ENCODE measurements at places on chromosomes 6 and 20. TPM values are rescaled to one million over a fixed set of nuclear protein-coding genes. Genes with fewer than 3 reads are reported as not detected.

GRCh38 chr20:23605867-23606651 is at the start of gene CST9:
TSS of gene CST9 (minus strand) at chr20:23605917. CDS start at chr20:23605864, 53 bp downstream.
- no peak for DNase-seq

GRCh38 chr20:31815408-31816188 is 3.6 kb upstream of the MYLK2 start:
- peak; percentile 73 for DNase-seq

DNA sequence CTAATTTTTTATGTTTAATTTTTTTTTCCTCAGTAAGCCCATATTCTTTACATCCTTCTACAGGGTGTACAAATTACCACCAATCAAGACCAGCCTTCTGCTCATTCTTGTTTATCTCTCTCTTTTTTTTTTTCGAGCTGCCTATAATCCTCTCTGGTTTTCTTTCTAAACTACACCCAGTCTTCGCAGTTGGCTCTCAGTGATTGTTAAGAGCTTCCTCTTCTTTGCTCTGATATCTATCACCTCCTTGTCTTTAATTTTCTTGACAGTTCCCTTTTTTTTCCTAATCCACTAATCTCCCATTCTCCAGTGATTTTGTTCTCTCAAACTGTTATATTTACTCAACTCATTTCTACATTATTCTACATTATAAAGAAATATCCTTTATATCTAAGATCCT is 38.5 kb upstream of the PTPRK start:
- no peak for DNase-seq

DNA sequence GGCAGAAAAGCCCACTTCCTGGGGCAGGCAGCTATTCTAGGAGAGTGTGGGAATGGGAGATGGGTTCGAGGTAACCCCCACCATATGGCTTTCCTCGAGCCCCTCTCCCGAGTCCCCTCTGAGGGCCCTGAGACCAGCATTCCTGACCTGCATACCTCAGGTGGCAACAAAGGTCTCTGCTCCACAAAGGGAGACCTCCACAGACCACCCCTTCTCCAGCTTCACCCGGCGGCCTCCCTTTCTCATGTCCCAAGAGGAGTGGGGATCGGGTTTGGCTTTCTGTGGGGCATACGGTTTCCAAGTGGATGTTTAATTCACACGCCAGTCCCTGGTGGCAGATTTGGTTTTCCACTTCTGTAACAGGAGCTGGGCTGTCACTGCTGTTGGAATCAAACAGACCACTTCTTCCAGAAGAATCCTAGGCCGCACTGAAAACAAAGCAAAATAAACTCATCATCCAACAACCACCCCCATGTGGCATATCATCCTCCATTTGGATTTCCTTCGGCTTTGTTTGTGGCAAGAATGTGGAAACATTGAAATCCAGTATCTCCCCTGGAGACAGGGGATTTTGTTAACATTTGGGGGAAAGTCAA is 83.2 kb downstream of the DLL1 start:
- DNase-seq, result no peak

- DNase-seq, result peak; percentile 59
Observed at GRCh38 chr20:3406481-3407039, 909 bp downstream of the DNAAF9 start.

- no peak for DNase-seq
Observed at GRCh38 chr6:33211136-33211535, 2.8 kb downstream of the RING1 start.

- DNase-seq, result no peak
Observed at GRCh38 chr6:23388086-23388783, 737.8 kb upstream of the NRSN1 start.

GRCh38 chr20:1298888-1299511 is 29.9 kb downstream of the SDCBP2 start:
- no peak for DNase-seq

- peak; percentile 71 for DNase-seq
Observed at GRCh38 chr6:116971959-116972358, 94.9 kb downstream of the RFX6 start.

- DNase-seq, result no peak
Observed at GRCh38 chr20:623704-624103, 13.6 kb upstream of the TCF15 start.

- no peak for DNase-seq
Observed at GRCh38 chr6:99933129-99933528, 60.9 kb downstream of the MCHR2 start.

DNA sequence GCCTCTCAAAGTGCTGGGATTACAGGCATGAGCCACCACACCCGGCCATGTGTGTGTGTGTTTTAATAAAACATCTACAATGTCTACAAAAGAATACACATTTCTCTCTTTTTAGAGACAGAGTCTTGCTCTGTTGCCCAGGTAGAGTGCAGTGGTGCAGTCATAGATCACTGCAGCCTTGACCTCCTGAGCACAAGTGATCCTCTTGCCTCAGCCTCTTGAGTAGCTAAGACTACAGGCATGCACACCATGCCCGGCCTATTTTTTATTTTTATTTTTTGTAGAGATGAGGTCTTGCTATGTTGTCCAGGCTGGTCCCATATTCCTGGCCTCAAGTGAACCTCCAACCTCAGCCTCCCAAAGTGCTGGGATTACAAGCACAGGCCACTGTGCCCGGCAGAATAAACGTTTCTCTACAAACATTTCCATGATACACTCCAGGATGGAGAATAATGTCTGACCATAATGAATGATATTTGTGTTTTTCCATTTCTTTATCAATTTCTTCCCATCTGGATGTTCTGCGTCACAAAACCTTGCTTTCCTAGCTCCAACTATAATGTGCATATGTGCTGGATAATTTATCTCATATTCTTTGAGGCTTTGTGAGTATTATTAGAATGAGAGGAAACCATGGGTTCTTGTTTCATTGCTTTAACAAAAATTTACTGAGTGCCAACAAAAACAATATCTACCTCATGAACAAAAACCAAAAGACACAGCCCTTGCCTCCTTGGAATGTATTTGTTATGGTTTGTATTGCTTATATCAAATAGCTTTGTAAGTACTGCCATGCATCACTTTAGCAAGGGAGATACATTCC is 28.6 kb upstream of the CCN2 start:
- no peak for DNase-seq

DNA sequence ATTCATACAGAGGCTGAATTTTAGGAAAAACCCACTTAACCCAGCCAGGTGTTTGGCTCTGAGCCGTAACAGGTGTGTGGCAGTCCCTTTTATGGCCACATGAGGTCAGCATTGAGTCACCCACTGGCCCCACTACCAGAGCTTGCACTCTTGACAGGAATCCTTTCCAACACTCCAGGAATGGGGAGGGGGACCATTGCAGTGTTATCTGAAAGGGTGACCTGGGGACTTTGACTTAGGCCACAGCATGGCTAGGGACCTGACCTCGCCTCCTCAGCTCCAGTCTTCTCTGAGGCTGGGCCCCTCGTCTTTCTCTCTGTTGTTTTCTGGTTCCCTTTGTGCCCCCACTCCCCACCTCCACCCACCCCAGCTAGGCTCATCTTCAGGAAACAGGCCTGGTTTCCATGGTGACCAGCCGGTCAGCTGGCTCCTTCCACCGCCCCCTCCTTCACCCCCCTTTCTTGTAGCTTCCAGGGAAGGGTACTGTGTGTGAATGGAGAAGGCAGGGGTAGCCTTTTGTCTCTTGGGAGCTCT is 2.1 kb upstream of the TMEM151B start:
- DNase-seq, result peak; percentile 58

GPLD1 gene
- 2.0 TPM for polyA plus RNA-seq

TRIM10 gene
- polyA plus RNA-seq, result 0.65 TPM

ELOVL4 gene
- polyA plus RNA-seq, result 2.3 TPM

All from muscle of leg (tissue), 16 donors.